Peyer's patch (tissue), 4 donors: ENCODE measurements at places on chromosomes 2 and 18. TPM values are rescaled to one million over a fixed set of nuclear protein-coding genes. Genes with fewer than 3 reads are reported as not detected.

- DNase-seq: no peak
Observed at GRCh38 chr2:158477202-158477601, 20.4 kb downstream of the PKP4 start.

The MAPRE2 gene
- total RNA-seq: 25.7 TPM

GRCh38 chr18:11419338-11419737 is 190.1 kb upstream of the SLC35G4 start:
- DNase-seq: no peak

GRCh38 chr2:71778514-71778913 is 325.2 kb downstream of the DYSF start:
- DNase-seq: no peak

The RGPD4 gene
- total RNA-seq: not detected
